Fibroblast of mammary gland (primary cell): ENCODE measurements at places on chromosomes 11 and 22.

DNA sequence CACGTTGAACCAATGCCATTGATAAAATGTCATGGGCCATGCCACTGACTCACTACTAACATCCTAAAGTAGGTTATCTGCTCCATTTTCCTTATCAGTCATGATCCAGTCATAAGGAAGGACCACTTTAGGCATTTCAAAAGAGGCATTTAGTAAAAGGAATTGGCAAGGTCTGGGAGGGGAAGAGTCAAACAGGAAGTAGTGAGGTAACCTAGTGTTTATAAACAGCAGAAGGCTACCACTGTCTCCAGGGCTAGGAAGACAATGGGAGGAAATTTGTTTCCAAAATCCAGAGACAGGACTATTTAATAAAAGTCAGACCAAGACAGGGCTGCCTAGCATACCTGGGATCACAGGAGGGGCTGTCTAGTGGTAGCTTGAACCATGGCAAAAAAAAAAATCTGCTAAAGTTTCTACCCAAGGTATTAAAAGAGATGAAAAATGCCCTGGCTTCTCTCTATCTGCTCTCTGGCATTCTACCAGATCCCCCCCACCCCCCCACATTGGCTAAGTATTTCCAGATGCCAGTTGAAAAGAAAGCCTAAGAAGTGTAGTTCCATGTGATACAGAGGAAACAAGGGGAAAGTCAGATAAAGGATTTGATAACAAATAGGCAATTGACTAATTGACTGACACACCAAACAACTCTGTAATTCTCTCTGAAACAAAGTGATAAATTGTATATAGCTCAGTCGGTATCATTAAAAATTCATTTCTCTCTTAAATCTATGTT, 50.4 kb upstream of the C11orf87 start:
- DNase-seq, result peak; percentile 6

- DNase-seq, result no peak
These were observed 697.6 kb downstream of the KCNA4 start for GRCh38 chr11:29319210-29319609.

GRCh38 chr11:85718126-85718943, 32.3 kb upstream of the CCDC89 start:
- peak; percentile 8 for DNase-seq

DNA sequence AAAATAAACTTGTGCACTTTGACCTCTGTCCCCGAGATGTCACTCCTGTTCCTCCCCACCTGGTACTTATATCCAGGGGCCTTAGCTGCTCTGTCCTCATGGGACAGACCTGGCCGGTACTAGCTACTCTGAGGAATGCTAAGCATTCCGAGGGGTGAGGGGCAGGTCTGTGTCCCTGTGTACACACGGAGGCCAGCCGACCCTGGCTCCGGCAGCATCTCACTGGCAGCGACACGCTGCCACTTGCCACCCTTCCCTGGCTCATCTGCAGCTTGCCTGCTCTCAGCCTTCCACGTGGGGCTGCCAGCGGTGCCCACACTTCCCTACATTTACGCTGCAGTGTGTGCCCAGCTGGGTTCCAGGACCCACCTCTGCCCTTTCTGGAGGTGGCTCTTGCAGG, 21.6 kb upstream of the TEF start:
- DNase-seq, result no peak

GRCh38 chr11:124211321-124211720, 28.2 kb downstream of the OR10D3 start:
- DNase-seq, result no peak

GRCh38 chr22:42294034-42294985, 23.9 kb upstream of the TCF20 start:
- DNase-seq, result peak; percentile 31

DNA sequence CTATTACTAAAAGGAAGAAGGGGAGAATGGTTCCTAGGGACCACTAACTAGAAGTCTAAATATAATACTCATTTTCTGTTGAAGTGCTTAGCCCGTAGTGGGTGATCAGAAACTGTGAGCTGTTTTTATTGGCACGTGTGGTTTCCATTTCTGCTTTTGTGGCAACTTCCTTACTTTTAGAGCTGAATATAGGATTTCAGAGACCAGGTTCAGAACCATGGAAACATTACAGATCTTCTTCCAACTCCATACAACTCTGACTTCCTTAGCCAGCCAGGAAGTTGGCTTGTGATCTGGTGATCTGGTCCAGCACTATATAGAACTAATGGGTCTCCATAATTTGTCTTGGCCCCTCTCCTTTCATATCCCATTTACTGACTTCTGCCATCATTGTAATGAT, 2.6 kb upstream of the ME3 start:
- DNase-seq, result no peak

DNA sequence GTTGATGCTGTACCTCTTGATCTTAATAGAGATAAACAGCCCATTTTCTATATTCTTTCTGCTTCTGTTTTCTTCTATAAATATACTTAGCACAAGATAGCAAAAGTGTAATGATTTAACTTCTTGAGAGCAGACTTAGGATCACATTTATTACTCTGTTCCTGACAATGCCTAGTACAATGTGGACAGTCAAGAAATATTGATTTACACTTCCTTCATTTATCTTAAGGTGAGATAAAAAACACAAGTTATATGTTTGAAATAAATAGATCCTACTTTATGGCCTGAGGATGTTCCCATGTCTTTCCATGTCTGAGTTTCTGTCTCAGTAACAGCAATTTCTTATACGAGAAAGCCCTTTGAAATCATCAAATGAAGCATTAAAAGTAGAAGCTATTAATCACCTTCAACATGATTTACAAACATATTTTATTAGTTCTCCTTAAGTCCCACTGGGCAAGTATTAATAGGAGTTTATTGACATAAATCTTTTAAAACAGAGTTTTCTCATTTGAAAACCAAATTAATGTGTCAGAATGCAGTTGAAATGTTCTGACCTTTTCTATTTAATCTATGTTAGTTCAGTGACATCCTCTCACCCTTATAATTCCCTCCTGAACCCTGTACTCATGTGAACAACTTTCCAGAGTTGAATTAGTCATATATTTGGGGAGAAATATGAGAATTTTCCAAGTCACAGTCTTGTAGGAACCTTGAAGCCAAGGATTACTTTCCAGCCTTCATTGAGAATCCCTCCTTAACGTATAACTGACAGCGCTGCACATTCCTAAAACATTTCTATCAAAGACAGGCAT, 1611.7 kb upstream of the TENM4 start:
- no peak for DNase-seq

DNA sequence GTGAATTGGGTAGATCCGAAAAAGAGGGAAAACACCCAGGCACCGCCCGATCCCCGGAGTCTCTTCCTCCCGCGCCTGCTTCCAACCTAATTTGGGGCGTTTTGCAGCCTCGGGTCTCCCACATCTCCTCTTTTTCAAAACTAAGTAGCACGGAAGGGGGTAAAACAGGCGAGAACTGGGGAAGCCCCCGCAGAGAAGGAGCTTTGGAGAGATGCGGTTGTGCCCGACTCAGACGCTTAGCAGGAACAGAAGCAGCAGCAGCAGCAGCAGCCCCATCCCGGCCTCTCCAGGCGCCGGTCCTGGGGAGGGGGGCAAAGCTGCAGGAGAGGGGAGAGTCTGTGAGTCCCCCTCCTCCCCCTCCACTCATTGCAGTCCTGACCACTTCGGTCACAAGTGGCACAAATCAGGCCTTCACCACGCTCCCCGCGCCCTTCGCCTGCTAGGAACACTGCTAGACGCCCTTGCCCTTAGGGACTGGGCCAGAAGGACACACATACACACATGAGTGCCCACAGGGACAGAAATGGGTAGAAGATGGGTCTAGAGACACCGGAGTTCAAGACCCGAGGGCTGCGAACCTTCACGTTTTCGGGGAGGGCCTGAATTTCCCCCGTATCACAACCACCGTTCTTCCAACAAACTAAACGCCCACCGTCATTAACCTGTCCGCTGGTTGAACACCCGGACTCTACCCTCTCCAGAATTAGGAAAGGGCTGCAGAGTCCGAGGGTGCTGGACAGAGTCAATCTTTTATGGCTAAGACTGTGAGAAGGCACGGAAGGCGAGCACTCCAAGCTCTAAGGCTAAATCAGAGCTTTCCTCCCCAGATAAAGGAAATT, 98.3 kb upstream of the HSD17B12 start:
- no peak for DNase-seq

DNA sequence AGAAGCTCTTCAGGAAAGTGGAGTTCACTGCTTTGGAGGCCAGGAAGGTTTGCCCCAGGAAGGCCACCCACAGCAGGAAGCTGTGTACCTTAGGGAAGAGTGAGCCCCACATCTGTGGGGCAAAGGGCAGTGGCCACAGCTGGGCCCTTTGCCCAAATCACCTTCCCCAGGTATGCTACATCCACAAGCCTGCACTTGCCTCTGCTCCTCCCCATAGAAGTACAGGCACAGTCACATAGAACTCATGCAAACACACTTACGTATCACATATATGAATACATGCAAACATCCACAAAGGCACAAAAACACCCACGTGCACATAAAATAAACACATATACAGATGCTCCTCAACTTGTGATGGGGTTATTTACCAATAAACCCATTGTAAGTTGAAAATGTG, 2.1 kb downstream of the TRIM29 start:
- DNase-seq, result no peak

GRCh38 chr11:133166662-133167061, 365.6 kb downstream of the OPCML start:
- no peak for DNase-seq

- DNase-seq, result peak; percentile 84
These were observed 53.9 kb downstream of the MICAL2 start for GRCh38 chr11:12164061-12165014.

- no peak for DNase-seq
These were observed 53.0 kb upstream of the RDX start for GRCh38 chr11:110349138-110349996.

- DNase-seq, result no peak
These were observed 90.5 kb downstream of the BRD1 start for GRCh38 chr22:49737101-49737551.

- peak; percentile 51 for DNase-seq
These were observed 419.8 kb upstream of the CCDC179 start for GRCh38 chr11:23280088-23280487.
